Panc1 (cell line): ENCODE measurements at places on chromosomes 7 and 10. TPM values are rescaled to one million over a fixed set of nuclear protein-coding genes. Genes with fewer than 3 reads are reported as not detected.

The GATA3 gene
- 5.9 TPM for total RNA-seq

DNA sequence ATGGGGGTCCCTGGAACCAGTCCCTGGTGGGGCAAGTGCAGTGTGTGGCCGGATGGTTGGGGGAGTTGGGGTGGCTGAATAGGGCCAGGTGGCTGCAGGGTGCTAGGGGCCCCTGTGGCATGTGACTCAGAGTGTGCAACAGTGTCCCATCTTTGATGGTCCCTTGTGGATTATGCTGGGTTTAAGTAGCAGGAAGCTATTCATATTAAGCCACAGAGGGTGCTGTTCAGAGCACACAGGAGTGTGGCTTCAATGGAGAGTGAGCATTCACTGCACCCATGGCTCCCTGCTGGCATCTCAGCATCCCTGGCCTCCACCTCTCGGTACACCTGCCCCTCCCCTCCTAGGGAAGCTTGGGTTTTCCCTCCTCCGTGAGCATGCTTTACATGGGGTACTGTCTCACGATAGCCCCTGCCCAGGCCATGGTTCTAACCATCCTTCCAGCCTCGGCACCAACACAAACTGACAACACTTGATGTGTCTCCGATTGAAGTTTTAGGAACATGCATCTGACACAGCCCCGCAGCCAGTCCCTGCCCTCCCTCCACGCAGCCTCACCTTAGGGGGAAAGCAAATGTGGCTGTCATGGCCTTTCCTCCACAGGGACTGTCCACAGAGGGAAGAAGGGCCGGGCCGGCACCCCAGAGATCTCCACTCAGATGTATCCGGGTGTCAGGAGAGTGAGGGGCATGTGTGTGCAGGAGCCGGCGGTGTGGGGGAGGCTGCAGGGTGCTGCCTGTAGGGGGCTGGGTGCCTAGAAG, 30.4 kb upstream of the PPIF start:
- DNase-seq, result no peak
- H3K36me3 ChIP-seq, result no peaks in the 10 kb centered on the region
- no peaks in the 10 kb centered on the region; the same call in none of the 2 replicates for H3K4me1 ChIP-seq
- H3K4me3 ChIP-seq, result no peak overlapping the region

GRCh38 chr7:132723506-132724081, 147.3 kb upstream of the PLXNA4 start:
- peaks cover 13% of the 10 kb centered on the region; the same call in 1 of the 2 replicates for H3K27me3 ChIP-seq
- DNase-seq, result no peak
- H3K4me3 ChIP-seq, result no peak overlapping the region
- no peak overlapping the region for H3K27ac ChIP-seq
- no peaks in the 10 kb centered on the region for H3K36me3 ChIP-seq

GRCh38 chr7:38367301-38367890, 94.0 kb upstream of the TARP start:
- H3K27me3 ChIP-seq, result no peaks in the 10 kb centered on the region
- no peak for DNase-seq
- H3K36me3 ChIP-seq, result no peaks in the 10 kb centered on the region

- no peak overlapping the region for H3K4me3 ChIP-seq
- H3K27me3 ChIP-seq, result no peaks in the 10 kb centered on the region
- no peak overlapping the region for H3K27ac ChIP-seq
- no peaks in the 10 kb centered on the region for H3K4me1 ChIP-seq
- no peaks in the 10 kb centered on the region for H3K36me3 ChIP-seq
- DNase-seq, result no peak
Observed at GRCh38 chr7:5477126-5477525, 53.5 kb upstream of the TNRC18 start.

DNA sequence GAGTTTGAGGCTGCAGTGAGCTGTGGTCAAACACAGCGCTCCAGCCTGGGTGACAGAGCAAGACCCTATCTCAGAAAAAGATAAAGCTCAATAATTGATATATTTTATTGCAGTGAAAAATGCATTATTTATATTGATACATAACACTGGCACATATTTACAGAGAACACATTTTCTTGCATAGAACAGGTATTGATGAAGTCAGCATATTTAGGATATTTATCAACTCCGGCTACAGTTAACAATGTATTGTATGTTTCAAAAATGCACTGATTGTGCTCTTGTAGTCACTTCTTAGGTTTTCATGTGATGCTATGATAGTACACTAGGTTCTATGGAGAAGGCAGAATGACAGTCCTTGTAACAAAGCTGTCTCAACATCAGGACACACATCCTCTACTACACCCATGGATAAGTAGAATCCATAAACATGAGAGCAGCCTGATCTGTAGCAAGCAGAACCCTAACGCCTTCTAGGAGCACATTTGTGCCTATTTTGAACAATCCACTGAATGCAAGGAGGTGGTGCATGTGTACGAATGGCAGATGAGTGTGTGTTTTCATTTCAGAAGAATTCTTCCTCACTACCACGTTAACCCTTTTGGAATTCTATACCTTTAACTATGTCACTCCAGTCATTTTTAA, 586.1 kb upstream of the CELF2 start:
- no peak overlapping the region for H3K4me3 ChIP-seq
- no peaks in the 10 kb centered on the region for H3K4me1 ChIP-seq
- no peaks in the 10 kb centered on the region for H3K36me3 ChIP-seq
- H3K27ac ChIP-seq, result no peak overlapping the region

DNA sequence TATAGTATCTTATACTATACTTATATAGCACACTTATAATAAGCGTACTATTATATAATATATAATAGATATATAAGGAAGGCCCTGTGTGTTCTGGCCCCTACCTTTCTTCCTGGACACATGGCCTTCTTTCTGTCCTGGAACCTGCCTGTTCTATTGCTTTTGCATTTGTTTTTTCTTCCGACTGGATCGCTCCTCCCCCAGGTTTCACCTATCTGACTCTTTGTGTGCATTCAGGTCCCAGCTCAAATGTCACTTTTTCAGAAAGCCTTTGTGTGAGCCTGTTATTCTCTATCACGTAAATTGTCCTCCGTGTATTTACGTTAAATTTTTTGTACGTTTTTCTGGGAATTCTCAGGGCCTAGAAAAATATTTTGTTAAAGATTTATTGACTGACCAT, 2.9 kb upstream of the TRIM8 start:
- no peaks in the 10 kb centered on the region for H3K27me3 ChIP-seq
- peak overlapping the region; percentile 86 for H3K4me3 ChIP-seq
- H3K36me3 ChIP-seq, result peaks cover 9% of the 10 kb centered on the region; the same call in 1 of the 2 replicates

- H3K27ac ChIP-seq, result no peak overlapping the region
- H3K27me3 ChIP-seq, result no peaks in the 10 kb centered on the region
- peaks cover 13% of the 10 kb centered on the region; the same call in 1 of the 2 replicates for H3K36me3 ChIP-seq
Observed at GRCh38 chr7:92560602-92561001, 29.6 kb downstream of the FAM133B start.

GRCh38 chr7:42272793-42273665, 36.0 kb upstream of the GLI3 start:
- H3K27ac ChIP-seq, result no peak overlapping the region
- DNase-seq, result no peak
- no peak overlapping the region for H3K4me3 ChIP-seq

GRCh38 chr7:125357676-125358455, 428.2 kb upstream of the POT1 start:
- no peaks in the 10 kb centered on the region for H3K27me3 ChIP-seq
- no peak overlapping the region for H3K4me3 ChIP-seq
- no peak for DNase-seq
- no peak overlapping the region for H3K27ac ChIP-seq
- no peaks in the 10 kb centered on the region for H3K36me3 ChIP-seq

GRCh38 chr10:80408242-80409101, at the start of gene PRXL2A:
Gene PRXL2A (plus strand): TSS chr10:80408551. CDS start chr10:80420468, 11,917 bp downstream.
- no peaks in the 10 kb centered on the region for H3K36me3 ChIP-seq
- DNase-seq, result no peak
- peak within 1 kb of the TSS; percentile 68 for H3K4me3 ChIP-seq

DNA sequence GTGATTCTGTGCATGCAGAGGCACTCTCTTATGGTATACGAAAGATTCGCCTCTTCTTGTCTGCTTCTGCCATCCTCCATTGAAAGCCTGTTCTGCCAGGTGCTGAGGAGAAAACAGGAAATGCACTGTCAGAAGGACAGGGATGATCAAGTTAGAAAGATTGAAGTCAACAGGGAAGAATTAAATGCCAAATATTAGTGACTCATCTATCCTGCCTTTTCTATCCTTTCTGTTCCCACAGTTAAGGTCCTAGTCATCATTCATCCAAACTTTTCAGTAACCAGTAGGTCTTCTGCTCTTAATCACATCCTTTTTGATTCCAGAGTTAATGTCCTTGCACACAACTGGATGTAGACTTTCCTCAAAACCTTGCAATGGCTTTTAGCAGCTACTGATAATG, 4.8 kb upstream of the ZNF783 start:
- no peaks in the 10 kb centered on the region for H3K27me3 ChIP-seq
- no peaks in the 10 kb centered on the region for H3K36me3 ChIP-seq
- H3K4me3 ChIP-seq, result no peak overlapping the region
- no peak overlapping the region for H3K27ac ChIP-seq
- H3K4me1 ChIP-seq, result peaks cover 4% of the 10 kb centered on the region; the same call in 1 of the 2 replicates
- DNase-seq, result no peak

DNA sequence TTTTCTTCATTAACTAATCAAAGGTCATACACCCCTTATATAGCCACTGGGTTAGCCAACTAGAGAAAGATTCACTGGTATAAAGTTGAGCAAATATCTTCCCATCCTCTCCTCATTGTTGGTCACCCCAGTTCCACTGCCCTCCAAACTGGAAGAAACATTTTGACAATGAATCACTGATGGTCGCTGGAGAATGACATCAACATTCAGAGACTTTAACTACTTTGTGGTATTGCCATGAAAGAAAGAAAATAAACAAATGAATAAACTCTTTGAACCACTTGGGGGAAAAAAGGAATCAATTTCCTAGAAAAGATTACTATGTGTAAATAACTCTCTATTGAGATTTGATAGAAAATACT, 23.4 kb downstream of the HYCC1 start:
- no peak overlapping the region for H3K27ac ChIP-seq
- no peak overlapping the region for H3K4me3 ChIP-seq
- H3K36me3 ChIP-seq, result no peaks in the 10 kb centered on the region
- no peaks in the 10 kb centered on the region for H3K4me1 ChIP-seq
- DNase-seq, result no peak
- no peaks in the 10 kb centered on the region for H3K27me3 ChIP-seq

DNA sequence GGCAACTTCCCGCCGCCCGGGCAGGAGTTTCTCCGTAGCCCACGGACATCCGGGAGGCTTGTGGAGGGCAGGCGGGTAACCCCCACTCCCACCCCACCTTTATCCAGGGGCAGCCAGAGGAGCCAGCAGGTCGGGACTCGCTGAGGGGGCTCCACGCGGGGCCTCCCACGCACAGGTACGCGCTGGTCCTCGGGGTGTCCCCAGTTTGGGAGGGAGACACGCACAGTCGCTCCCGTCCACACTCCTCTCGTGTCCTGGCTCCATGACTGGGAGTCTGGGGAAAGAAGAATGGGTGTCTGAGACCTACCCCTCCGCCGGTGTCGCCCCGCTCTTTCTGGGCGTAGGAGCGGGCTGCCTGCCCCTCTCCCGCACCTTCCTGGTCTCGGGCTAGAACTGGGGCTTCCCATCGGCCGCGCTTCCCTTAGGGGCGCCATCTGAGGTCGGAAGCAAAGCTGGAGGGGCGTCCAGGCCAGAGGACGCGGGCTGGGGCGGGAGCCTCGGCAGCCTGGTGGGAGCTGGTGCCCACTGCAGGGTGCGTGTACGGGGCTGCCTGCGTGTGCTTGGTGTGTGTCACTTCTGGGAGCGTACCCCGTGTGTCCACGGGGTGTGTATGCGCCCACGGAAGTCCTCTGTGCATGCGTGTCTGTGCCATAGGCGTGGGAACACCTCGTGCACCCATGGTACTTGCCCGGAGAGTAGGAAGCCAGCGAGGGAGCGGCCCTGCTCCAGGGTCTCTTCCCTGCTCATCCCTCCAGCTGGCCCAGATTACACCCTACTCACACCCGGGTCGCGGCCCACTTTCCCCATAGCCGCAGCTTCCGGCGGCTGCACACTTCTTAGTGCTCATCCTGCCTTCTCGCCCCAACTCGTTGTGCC, 73.0 kb upstream of the LEP start:
- no peak overlapping the region for H3K4me3 ChIP-seq
- DNase-seq, result no peak
- peaks cover 12% of the 10 kb centered on the region; the same call in 1 of the 2 replicates for H3K27me3 ChIP-seq
- no peak overlapping the region for H3K27ac ChIP-seq
- H3K4me1 ChIP-seq, result 0 out of 2 replicates have a peak, but pooled peaks cover 2% of the 10 kb centered on the region

- H3K27me3 ChIP-seq, result no peaks in the 10 kb centered on the region; the same call in 1 of the 2 replicates
- no peak overlapping the region for H3K4me3 ChIP-seq
- DNase-seq, result no peak
- no peak overlapping the region for H3K27ac ChIP-seq
- no peaks in the 10 kb centered on the region for H3K36me3 ChIP-seq
Observed at GRCh38 chr7:96026611-96027010, 254.3 kb downstream of the DYNC1I1 start.

DNA sequence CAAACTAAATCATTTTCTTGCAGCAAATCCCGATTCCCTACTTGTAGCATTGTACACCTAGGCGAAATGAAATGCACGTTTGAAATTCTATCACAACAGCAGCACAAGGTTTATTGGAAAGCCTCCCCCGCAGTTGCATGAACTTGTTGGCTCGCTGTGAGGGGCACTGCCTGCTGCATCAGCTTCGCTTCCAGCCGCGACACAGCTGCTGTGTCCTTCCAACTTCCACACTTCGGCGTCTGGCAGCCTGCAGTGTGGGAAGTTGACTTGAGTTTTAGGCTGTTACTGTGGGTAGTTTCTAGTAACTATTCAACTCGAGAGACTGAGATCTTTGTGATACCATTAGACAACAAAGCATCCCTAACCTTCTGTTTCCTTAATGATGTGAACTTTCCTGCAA, 315.8 kb upstream of the TPK1 start:
- H3K27ac ChIP-seq, result no peak overlapping the region
- no peak overlapping the region for H3K4me3 ChIP-seq
- no peaks in the 10 kb centered on the region for H3K36me3 ChIP-seq
- no peak for DNase-seq
- H3K27me3 ChIP-seq, result no peaks in the 10 kb centered on the region

DNA sequence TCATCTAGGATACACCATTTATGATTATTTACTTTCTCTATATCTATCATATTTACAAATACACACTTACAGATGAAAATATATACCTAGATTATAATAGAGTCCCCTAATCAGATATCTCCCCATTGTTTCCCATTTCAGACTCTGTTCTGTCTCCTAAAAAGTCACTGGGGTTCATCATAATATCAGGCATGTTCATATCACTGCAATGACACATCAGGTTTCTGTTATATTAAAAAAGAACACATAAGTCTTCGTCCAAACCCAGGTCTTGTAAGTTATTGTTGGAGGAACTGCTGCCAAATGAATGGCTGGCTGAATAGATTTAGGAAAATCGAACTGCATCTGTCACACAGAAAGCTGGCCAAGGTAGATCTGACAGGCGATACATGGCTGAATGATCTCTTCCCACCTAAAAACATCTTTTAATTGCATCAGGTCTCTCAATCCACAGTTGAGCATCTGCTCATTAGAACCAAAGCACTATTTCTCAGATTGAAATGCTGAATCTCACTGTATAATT, 178.7 kb downstream of the CACNA2D1 start:
- DNase-seq, result no peak
- no peaks in the 10 kb centered on the region for H3K36me3 ChIP-seq
- H3K4me3 ChIP-seq, result no peak overlapping the region
- H3K27me3 ChIP-seq, result no peaks in the 10 kb centered on the region; the same call in 1 of the 2 replicates
